Activated CD8-positive, alpha-beta memory T cell treated with anti-CD3 and anti-CD28 coated beads for 1 hour (primary cell): ENCODE measurements at places on chromosomes 16 and 17.

DNA sequence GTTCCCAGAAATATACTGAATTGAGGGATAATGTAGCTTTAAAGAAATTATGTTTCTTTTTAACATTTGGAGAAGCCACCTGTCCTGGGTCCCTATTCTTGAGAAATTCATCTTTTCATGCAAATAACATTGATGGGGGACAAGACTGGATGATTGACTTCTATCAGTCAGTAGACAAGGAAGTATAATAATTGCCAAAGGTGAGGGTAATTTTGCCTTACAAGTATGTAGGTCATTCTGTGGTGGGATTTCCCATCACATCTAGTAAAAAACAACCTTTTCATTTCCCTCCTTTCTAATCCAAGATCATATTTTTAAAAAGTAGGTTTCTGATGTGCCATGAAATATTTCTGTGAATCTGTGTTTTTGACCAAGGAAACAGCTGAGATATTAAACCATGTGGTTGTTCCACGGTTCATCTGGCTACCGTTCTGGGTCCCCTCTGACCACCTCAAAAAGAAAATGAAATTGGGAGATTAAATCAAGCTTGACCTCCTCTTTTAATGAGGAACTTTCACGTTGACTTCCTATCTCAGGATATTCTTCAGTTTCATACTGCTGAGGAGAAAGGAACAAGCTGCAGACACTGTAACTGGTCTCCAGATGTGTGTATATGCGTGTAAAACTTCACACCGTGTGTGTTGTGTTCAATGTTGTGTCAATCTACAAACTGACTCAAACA lies 138.6 kb downstream of the MAP2K6 start:
- DNase-seq, result no peak

DNA sequence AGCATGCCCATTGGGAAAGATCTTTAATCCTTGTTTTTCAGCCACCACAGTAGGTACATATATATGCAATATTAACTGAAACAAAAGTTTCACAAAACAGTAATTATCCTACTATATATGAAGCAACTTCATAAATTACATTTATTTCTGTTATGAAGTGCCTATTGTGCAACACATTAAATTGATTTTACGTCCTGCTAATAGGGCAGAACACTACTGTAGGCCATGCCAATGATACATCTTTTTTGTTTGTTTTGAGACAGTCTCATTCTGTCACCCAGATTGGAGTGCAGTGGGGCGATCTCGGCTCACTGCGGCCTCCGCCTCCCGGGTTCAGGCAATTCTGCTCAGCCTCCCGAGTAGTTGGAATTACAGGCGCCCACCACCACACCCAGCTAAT lies 29.1 kb downstream of the SF3B3 start:
- no peak for DNase-seq

DNA sequence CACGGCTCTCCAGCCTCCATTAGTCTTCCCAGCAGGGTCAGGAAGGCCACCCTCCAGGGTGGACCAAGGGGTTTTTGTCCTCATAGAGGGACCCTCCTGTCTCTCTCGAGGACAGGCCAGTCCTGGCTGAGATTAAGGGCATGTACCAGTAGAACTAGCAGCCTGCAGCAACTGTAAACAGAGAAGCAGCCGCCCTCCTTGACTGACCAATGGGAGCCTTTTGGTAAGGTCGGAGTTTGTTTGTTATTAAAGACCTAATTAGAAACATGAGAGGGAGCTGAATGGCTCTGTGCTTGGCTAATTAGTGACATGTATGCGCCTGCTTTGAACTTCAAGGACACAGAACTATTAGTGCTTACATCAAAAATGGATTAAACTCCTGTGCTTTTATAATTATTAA lies 80.0 kb downstream of the CCDC182 start:
- DNase-seq, result no peak

GRCh38 chr17:34377078-34377823 lies 14.2 kb upstream of the CCL1 start:
- DNase-seq, result no peak

GRCh38 chr16:73026754-73027684 lies 20.9 kb downstream of the ZFHX3 start:
- no peak for DNase-seq

DNA sequence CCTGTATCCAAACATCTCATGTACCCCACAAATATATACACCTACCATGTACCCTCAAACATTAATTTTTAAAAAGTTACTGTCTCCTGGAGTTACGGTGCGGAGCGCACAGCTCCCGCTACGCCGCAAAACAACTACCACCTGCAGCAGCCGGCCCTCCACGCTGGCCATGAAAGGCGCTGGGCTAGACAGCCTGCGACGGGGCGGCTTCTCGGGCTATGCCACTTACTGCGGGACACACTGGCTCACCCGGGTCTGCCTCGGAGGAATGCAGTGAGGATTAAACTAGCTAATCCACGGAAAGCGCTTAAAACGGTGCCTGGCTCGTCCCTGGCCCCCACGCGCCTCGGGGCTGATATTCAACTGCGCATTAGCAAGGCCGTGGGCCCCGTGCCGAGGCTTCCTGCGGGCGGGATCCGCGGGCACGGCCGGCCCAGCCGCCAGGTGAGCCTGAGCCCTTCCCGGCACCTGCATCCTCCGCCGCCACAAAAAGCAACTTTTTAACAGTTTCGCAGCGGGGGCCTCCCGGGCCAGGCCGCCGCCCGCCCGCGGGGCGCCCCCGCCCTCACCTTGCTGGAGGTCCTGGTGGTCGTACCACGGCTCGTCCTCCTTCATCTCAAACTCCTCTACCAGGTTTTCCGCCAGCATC lies 633 bp downstream of the CDR2 start:
- DNase-seq, result peak; percentile 22

GRCh38 chr16:2926650-2926999 lies 14.9 kb downstream of the FLYWCH1 start:
- DNase-seq, result no peak

- DNase-seq, result no peak
These were observed 147.0 kb downstream of the HS3ST4 start for GRCh38 chr16:25838724-25839186.

DNA sequence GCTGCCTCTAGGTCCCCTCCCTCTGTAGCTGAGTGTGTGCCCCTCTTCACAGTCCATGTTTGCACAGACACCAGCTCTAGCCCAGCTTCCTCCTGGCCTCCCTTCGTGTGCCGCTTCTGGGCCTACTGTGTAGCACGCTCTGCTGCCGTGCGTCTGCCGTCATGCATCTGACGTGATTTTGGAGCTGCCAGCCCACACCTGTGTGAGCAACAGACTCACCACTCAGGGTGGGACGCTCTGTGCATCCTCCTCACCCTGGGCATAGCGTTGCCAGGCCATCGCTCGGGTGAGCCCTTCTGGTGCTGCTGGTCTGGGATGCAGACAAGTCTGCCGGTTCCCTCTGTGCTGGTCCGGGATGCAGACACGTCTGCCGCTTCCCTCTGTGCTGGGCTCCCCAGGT lies 39.4 kb upstream of the ZNF750 start:
- DNase-seq, result no peak

- DNase-seq, result no peak
These were observed 5.7 kb upstream of the BANP start for GRCh38 chr16:87945351-87946042.

- DNase-seq, result no peak
These were observed 39.3 kb downstream of the CBFB start for GRCh38 chr16:67068212-67068753.

GRCh38 chr17:16878084-16878483 lies 93.8 kb downstream of the TNFRSF13B start:
- DNase-seq, result no peak

GRCh38 chr16:15507301-15507958 lies 73.0 kb downstream of the BMERB1 start:
- no peak for DNase-seq

DNA sequence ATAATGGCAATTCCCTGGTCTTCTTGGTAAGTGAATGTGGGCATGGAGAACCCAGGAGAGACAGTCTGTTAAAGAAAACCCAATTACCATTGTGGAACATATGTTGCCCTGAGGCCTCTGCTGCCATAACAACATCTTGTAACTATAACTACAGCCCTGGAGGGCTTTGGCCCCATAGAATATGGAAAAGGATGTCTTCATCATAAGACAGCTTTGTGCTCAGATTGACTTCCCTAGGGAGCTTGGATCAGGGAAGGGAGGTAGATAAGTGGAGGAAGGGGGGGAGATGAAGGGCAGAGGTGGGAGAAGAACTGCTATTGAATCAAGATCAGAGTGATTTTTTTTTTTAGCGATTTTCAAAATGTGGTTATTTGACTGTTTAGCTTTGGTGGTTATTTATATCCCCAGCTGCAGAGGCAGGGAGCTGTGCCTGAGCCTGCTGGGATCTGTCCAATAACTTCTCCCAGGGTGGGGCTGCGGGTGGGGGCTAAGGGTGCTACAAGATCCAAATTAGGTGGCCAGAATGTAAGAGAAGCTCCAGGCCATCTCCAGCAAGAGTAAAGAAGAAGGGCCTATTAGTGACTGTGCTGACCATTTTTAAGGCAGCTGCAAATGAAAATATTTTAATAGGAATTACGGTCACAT lies 5.3 kb upstream of the KAT7 start:
- no peak for DNase-seq

DNA sequence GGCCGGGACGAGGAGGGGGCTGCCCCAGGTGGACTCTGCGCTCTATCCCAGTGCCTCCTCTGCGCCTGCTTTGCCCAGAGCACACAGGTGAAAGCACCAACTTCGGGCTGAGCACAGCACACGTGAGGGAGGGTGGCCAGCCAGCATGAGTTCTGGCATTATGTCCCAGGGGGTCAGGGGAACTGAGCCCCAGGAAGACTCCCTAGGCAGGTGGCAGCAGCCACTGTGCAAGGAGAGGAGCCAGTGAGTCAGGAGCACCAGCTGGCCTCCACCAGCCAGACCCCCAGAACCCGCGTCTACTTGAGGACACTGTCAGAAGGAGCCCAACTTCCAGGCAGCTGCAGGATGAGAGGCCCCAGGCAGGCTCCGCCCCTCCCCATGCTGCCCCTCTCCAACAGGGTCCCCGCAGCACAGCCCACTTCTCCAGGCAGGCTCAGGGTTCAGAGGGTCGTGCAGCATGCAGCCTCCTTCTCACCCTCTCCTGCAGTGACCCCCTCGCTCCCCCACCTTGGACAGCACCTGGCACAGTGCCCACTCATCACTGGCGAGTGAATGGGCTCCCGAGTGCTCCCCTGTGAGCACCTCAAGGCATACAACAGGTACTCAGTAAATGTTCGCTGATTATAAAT lies 44.2 kb upstream of the RASD1 start:
- no peak for DNase-seq

GRCh38 chr16:86590501-86591144 lies 12.3 kb downstream of the FOXL1 start:
- no peak for DNase-seq

DNA sequence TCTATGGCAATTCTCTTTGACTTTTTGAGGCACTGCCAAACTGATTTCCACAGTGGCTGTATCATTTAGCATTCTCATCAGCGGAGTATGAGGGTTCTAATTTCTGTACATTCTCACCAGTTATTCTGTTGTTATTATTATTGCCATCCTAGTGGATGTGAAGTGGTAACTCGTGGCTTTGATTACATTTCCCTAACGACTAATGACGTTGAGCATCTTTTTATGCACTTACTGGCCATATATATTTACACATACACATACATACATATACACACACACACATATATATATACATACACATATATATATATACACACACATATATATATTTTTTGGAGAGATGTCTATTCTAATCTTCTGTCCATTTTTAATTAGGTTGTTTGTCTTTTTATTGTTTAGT lies 3.7 kb upstream of the MLYCD start:
- DNase-seq, result no peak

GRCh38 chr16:66681676-66682075 lies 14.9 kb downstream of the CMTM4 start:
- no peak for DNase-seq

DNA sequence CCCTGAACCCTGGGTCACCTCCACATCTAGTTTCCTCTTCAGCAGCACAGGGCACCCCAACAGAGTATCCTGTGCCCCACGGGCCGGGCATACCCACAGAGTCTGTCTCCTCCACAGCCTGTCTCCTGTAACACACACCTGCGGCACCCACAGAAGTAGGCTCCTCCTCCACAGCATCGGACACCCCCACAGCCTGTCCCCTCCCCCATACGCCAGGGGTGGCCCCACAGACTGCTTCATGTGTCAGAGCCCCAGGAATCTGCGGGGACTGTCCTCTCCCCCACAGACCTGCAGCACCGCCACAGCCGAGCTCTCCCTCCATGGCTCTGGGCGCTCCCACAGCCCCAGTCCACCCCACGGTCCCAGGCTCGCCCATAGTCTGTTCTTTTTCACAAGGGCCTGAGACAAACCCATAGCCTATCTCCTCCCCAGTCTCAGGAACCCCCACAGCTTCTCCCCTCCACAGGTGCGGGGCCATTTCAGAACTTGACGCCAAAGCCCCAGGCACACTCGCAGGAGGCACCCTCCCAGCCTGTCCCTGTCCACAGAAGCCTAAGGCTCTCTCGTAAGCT lies 1.4 kb downstream of the KIAA0753 start:
- DNase-seq, result no peak

- DNase-seq, result no peak
These were observed 4.9 kb downstream of the SOX9 start for GRCh38 chr17:72125742-72126141.

- no peak for DNase-seq
These were observed 24.7 kb upstream of the CES5A start for GRCh38 chr16:55899857-55900256.

GRCh38 chr17:44610331-44610730 lies 45.9 kb upstream of the MEIOC start:
- no peak for DNase-seq

- no peak for DNase-seq
These were observed 99.4 kb upstream of the SDK2 start for GRCh38 chr17:73743518-73744201.

- no peak for DNase-seq
These were observed 24.4 kb upstream of the USP10 start for GRCh38 chr16:84675423-84675822.

DNA sequence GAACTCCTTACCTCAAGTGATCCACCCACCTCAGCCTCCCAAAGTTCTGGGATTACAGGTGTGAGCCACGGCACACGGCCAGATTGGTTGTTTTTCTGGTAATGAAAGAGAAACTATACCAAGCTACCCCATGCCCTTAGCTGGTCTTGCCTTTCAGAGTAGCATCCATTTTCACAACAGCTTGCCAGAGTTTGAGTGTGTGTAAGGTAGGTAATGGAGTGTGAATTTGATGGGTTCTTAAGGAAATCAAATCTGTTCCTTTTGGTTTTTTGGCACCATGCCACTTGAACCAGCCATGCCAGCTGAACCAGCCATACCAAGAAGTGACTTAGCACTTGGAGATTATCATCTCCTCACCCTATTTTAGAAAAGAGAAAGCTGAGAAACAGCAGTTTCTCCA lies 5.1 kb downstream of the CALCOCO2 start:
- no peak for DNase-seq

DNA sequence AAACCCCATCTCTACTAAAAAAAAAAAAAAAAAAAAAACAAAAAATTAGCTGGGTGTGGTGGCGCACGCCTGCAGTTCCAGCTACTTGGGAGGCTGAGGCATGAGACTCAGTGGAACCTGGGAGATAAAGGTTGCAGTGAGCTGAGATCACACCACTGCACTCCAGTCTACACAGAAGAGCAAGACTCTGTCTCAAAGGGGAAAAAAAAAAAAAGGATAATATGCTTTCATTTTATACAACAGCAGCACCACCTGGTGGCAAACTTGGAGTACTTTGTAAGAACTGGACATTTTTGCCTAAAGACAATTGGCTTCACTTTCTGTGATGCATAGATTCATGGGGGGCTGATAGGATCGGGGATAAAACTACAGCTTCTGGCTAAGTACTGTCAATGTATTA lies 8.5 kb downstream of the CHTF8 start:
- peak; percentile 49 for DNase-seq
